Jurkat, Clone E6-1 (cell line): ENCODE measurements at places on chromosomes 16 and 17.

DNA sequence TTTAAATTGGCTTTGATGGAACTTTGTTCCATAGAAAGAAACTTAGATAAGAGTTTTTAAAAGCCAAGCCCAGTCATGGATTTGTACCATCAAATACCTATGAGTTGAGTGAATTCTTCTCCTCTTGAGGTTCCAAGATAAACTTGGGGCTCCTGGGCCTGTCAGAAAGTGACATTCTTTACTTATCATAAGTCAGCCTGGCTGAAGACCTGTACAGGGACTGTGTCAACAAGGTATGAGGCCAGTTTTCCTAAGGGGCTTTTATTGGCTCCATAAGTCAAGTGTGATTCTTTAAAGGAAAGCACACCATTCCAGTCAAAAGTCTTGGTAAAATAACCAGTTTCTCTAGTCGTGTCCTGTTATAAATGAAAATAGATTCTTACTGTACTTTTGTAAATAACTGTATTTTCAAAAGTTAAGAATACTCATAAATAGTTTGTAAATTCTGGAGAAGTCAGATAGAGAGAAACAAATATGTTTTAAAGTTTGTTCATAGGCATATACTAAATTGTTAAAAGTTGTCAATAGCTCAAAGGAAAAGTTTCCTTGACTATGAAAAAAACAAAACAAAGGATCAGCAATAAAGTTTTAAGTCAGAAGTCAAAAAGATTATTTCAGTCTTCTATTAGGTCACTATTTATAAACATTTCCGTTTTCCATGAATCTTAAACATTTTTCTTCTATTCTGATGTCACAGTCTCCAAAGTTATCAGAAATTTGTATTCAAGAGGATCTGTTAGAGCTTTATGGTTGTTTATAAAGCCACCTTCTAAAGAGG lies 22.5 kb upstream of the MYO1D start:
- no peak for DNase-seq

- no peak for DNase-seq
Observed at GRCh38 chr16:27960619-27961295, 102.8 kb downstream of the GSG1L start.

- no peak for DNase-seq
Observed at GRCh38 chr16:25151996-25152395, 40.5 kb downstream of the LCMT1 start.

DNA sequence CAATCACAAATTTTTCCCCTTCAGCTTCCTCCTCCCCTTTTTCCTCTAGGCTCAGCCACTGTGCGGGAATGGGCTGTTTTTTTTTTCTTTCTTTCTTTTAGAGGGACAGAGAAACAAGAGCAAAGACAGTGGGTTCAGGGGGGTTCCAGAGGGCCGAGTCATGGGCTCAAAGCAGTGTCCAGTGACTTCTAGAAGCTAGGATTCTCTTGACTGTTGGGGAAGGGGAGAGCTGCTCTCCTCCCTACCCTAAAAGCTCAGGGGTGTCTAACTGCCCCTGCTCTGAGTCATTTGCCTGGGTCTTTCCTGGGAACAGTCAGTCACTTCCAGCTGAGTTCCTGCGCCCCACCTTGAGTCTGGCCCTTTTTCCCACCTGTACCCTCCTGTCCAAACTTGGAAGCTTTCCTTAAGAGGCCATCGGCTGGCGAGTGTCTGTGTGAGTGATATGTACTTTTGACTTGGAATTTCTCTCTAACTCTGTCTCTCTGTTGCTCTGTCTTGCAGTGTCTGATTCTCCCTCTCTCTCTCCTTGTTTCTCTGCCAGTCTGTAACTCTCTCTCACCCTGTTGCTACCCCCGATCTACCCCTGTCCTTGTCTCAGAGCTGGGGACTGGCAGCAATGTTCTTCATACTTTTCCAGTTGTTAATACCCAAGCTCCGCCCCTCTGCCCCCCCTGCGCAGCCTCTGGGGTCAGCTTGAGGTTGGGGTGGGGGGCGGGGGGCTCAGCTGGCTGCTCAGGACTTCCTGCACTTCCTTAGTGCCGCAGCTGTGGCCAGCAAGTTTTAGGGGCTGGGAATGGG lies 2.4 kb downstream of the THRA start:
- DNase-seq: no peak

GRCh38 chr17:7697828-7698588 lies 7.0 kb upstream of the EFNB3 start:
- no peak for DNase-seq

DNA sequence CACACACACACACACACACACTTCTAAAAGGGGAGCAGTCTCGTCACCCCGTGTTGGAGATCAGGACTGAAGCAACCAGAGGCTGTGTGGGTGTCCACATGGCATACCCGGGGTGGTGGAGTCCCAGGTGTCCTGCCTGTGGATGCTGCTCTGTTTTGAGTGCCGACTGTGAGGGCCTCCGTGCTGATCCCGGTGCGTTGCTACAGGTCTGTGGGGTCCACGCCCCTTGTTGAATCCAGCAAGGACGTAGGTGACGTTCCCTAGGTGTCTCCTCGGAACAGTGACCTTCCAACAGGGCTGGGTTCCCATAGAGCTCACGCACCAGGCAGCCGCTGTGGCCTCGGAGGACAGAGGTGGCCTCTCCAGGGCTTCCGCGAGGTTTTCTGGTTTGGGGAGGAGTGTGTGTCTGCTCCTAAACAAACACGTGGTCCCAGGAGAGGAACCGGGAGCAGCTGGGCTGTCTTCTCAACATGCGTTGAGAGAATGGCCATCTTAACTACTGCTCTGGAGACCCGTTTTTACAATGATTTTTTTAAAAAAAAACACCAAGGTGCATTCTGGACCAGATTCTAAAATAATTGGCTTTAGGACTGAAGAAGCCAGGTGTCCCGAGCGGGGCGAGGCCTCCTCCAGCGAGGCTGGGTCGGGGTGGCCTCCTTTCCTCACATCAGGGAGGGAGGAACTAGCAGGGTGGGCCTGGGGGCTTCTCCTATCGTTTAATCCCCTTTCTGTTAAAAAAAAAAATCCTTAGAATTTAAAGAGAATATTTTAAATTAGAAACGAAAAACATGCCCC lies 100.6 kb upstream of the ZNF750 start:
- DNase-seq: no peak
